Stimulated activated CD8-positive, alpha-beta memory T cell treated with anti-CD3 and anti-CD28 coated beads, Interleukin-2, amount 100 ng/mL, for 1 hour (primary cell): ENCODE measurements at places on chromosomes 4 and X.

DNA sequence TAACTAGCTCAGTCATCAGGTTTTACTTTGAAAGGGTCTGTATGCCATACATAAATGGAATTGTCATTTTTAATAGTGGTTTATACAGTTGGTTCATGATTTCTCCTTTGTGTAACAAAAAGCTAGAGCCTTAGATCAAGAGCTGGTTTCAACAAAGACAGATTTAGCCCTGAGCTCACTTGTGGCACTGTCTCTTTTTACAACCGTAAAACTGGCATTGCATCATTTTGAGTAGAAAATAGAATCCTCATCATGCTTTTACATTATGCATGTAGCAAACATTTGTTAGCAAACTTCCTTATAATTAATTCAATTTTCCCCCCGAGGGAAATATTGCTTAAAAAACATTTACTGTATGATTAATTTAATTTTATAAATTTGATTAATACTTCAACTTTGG lies 1871.5 kb downstream of the ARAP2 start:
- no peak for DNase-seq

- no peak for DNase-seq
Observed at GRCh38 chrX:136999024-136999423, 34.8 kb downstream of the GPR101 start.

- DNase-seq: no peak
Observed at GRCh38 chrX:71550578-71550977, 17.7 kb downstream of the OGT start.

DNA sequence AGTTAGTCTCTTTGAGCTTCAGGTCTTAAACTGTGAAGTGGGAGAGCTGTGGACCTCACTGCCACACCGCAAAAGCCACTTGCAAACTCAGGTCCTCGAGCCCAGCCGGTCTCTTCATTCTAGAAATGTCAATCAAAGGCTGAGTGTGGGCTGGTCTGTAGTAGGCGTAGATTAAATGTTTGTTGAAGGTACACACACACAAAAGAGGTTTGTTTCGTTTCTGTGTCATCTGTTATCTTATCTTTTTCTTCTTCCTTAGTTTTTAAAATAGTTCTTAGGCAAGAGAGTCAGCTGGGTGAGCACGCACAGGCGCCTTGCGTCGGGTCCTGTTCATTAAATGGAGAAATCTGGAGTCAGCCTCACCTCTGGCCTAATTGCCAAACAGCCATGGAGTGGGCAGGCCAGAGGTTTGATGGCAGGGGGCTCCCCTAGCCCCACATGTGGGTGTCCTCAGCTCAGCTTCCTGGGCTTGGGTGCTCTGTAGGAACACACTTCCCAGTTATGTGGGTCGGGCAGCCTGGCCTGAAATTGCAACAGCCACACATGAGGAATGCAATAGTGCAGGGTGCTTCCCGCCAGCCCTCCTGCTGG lies 836 bp upstream of the PSAPL1 start:
- DNase-seq: no peak

DNA sequence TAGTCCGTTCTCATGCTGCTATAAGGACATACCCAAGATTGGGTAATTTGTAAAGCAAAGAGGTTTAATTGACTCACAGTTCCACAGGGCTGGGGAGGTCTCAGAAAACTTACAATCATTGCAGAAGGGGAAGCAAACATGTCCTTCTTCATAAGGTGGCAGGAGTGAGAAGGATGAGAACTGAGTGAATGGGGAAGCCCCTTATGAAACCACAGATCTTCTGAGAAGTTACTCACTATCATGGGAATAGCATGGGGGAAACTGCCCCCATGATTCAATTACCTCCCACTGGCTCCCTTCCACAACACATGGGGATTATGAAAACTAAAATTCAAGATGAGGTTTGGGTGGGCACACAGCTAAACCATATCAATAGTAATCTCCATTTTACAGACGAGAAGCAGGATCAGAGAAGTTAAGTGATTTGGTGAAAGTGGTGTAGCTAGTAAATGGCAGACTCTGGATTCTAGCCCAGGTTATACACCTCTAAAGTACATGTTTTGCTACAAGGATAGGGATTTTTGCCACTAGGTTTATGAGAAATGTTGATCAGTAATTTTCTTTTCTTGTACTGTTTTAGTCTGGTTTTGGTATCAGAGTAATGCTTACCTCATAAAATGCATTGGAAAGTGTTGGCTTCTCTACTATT lies 47.3 kb upstream of the C1GALT1C1 start:
- no peak for DNase-seq
